ENCODE measurements at places on chromosomes 4 and X.

GRCh38 chrX:17769701-17770269 lies 32.5 kb downstream of the SCML1 start:
- no peak for DNase-seq

GRCh38 chr4:106583567-106583966 lies 215.0 kb upstream of the GIMD1 start:
- DNase-seq: no peak

DNA sequence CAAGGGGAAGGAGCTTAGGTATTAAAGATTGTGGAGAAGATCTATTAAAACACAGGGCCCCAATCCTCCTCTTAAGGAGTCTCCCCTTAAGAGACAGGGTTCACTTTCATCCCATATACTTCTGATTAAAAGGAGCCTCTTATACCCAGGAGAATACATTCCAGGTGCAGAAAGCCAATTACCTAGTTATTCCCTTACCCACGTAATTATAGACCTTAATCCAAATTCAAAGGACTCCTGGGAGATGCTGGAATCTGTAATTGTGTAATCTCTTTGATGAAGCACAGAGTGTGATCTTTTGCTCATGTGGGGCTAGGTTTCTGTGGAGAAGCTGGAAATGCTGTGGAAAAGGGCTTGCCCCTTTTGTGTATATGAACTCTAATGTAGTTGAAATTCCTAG lies 1.4 kb upstream of the SEC24B start:
- DNase-seq: no peak

DNA sequence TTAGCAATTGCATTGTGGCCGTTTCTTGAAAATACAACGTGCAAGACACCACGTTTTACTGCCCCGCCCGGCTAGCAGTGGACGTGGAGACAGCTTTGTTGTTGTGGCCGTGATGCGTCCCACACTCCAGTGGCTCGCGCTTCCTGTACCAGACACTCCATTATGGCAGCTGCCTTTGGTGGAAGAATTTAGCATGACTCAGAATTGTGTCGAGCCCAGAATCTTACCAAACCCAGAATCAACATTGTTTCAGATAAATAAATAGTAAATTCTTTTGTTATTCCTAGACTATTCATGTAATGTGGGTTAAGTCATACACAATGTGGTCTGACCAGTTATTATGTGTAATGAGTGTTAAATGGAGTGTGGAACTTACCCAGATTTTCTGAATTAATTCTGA lies 25.3 kb upstream of the S100P start:
- no peak for DNase-seq

GRCh38 chr4:186304866-186305505 lies 39.0 kb downstream of the F11 start:
- DNase-seq: no peak

GRCh38 chr4:6421397-6421796 lies 51.0 kb downstream of the PPP2R2C start:
- DNase-seq: no peak

DNA sequence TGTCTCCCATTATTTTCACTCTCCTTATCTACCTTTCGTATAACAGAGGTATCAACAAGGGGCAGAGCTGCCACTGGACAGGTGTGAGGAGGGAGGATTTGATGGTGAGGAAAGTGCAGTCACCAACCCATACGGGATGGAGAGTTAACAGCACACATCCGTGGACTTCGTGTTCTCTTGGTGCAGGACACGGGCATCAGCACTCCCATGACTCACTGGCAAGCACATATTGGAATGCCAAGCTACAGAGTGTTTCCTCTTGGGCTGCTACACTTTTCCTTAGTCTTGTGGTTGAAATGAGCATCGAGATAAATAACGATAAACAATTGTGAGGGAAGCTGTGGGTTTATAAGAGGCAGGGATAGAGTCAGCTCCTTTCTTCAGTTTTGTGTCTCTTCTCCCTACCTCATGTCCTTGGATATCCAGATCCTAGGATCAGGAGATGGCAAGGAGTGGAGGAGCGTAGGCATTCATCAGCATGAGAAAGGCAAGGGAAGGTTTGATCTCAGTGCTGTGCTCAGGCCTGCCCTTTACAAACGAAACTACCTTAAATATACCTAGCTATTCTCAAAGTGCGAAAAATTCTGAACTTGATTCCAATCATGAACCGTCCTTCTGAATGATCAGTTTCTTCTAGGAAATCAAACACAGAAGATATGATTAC lies 96.3 kb downstream of the ZNF827 start:
- no peak for DNase-seq

DNA sequence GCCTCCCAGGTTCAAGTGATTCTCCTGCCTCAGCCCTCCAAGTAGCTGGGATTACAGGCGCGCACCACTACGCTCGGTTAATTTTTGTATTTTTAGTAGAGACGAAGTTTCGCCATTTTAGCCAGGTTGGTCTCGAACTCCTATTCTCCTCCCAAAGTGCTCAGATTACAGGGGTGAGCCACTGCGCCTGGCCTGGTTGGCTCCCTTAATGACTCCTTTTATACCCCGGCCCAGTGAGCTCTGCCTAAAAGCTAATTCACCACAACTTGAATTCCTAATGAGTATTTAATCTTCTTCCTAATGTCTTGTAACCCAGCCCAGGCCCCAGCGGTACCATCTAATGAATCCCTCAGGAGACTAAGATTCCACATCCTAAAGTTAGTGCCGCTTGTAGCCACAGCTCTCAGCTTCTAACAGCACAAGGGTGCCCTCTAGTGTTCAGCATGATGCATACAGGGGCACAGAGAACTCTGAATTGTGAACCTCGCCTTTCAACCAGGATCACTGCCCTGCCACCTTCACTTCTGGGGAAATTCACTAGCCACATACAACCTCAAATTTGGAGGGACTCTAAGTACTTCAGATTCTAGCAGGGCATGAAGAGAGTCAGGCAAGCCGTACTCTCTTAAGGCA lies 89.5 kb downstream of the OR13H1 start:
- DNase-seq: peak; percentile 4

DNA sequence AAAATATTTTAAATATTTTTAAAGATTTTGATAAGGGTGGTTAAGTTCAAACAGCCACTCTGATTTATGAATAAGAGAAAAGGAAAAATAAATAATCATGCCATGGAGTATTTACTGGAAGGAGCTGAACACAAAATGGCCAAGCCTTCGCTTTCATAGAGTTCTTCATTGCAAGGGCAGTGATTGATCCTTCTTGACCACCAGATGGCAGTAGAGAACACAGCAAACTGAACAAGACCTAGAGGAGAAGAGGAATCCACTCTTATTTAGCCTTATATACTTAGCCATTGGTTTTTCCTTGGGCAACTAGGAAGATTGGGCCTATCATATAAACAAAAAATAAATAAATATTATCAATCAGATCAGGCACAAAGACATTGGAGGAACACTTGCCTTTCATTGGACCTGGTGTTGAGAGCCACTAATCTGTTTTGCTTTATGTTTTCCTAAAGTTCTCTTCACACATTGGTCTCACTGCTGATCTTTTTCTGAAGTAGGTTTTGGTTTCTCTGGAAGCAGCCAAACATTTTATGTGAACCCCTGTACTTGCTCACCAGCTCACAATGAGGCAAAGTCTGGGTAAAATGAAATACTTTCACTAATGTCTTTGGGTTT lies 58.1 kb upstream of the PARM1 start:
- no peak for DNase-seq

DNA sequence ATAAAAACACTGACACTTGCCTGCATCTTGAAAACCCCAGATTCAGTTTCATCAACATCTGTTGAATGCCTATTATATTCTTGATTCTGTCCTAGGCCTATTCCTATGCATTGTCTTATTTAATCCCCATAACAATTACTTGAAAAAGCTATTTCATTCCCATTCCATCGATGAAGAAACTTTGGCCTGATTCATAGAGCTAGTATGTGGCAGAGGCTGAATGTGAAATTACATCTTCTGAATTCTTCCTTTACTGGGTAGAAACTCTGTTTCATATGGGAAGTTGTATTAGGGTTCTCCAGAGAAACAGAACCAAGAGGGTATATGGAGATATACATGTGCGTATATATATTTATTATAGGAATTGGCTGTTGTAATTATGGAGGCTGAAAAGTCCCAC lies 35.0 kb upstream of the SLC4A4 start:
- DNase-seq: no peak

- DNase-seq: no peak
Measured at GRCh38 chr4:100188829-100189228, 1.4 kb downstream of the DDIT4L start.

DNA sequence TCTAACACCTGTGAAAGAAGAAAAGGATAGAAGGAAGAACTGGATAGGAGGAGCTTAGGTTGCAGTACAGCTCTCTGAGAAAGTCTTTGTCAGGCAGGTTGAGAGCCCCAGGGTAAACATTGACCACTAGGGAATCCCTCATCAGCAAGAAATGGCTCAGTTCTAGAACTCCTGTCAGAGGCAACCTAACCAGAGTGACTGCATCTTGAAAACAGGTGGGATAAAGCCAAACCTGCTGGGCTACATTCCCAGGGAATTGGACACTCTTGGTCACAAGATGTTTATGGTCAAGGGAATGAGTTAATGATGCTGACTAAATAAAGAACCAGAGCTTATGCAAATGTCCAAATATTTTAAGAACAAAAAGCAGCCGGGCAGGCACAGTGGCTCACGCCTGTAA lies 108.3 kb upstream of the MED14 start:
- no peak for DNase-seq

- no peak for DNase-seq
Measured at GRCh38 chr4:81030981-81031791, 678 bp downstream of the BMP3 start.

DNA sequence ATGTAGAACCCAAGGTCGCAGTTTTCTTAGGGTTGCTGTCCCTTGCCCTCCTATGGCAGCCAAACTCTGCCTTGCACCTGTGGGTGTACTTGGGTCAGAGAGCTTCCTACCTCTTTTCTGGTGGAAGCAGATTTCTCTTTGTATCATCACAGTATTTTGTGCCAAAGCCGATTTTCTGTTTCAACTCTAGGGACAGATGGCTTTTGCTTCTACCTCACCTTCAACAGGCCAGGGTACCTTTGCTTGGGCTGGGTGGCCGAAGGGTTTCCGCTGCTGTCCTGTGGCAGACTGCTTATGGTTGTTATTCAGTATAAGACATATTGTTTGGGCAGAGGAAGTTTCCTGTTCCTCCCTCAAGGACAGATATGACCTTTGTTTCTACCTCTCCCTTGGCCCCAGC lies 22.4 kb downstream of the NEIL3 start:
- DNase-seq: no peak

GRCh38 chr4:146945556-146946374 lies at the start of gene TTC29:
Gene TTC29, minus strand, starts transcription at chr4:146945864. Its CDS starts 5,969 bp downstream, at chr4:146939895.
- DNase-seq: peak; percentile 15

DNA sequence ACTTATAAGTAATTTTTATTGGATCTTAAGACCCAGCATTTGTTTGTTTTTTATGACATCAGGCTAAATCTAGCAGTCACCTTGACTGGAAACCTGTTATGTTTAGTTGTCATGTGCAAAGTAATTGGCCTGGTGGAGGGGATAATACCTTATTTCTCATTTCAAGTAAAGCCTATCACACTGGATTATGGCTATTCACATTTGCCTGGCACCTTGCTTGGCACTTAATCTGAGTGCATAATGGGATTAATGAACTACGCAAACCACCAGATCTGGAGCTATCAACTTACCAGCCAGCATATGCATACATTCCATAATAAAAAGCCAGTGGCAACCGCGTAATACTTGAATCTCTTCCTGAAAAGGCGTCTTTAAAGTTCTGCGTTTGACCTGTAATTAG lies 23.2 kb downstream of the SLC7A11 start:
- no peak for DNase-seq

- no peak for DNase-seq
Measured at GRCh38 chrX:120522820-120523219, 37.9 kb downstream of the CUL4B start.

GRCh38 chr4:155578726-155579370 lies 87.8 kb upstream of the GUCY1A1 start:
- DNase-seq: no peak

DNA sequence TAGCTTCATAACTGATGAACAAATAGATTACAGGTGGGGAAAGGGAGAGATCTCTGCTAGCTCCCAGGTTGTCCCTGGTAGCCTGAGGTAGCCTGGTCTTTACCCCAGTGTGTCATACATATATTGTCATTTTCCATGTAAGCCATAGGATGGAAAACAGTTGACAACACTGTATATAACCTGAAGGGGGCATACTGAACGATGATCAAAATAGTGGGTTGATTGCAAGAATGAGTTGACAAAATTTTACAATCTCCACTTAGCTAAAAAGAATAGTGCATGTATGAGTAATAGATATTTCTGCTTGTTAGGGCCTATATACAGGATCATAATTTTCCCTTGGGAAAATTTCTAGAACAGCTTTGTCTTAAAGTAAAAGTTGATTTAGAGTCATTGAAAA lies 304.1 kb upstream of the HAND2 start:
- no peak for DNase-seq

- DNase-seq: no peak
Measured at GRCh38 chr4:81030061-81030980, at the start of gene BMP3. Gene BMP3, plus strand, starts transcription at chr4:81030708. Its CDS starts 577 bp downstream, at chr4:81031285.

DNA sequence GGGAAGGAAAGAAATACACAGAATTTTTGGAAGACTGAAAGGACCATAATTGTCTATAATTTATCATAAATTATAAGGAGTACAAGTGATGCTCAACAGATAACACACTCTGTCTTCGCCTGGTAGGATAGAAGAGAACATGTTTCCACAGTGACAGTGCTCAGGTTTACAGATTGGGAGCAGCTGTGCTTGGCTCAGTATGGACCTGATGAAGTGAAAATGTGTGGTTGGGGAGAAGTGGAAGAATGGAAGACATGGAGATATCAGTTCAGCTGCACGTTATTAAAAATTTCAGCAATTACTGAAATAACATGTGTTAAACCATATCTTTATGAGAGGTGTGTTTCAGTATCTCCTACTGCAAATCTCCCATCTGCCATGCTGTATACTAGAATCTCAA lies 90.6 kb downstream of the TLL1 start:
- DNase-seq: no peak

DNA sequence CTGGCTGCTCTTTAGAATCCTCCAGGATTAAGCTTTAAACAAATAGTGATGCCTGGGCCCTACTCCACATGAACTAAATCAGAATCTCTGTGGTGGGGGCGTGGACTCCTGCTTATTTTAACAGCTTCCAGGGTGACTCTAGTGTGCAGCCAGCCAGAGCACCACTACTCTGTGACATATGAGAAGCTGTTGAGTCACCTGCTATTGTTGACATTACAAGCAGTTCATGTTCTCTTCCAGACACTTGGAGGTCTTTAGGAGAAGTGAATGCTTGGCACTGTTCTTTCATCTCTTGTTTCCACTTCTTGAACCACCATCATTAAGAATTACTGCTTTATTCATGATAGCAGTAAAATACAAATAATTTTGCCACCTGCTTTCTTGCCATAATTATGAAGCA lies 426 bp upstream of the C4orf51 start:
- DNase-seq: no peak

DNA sequence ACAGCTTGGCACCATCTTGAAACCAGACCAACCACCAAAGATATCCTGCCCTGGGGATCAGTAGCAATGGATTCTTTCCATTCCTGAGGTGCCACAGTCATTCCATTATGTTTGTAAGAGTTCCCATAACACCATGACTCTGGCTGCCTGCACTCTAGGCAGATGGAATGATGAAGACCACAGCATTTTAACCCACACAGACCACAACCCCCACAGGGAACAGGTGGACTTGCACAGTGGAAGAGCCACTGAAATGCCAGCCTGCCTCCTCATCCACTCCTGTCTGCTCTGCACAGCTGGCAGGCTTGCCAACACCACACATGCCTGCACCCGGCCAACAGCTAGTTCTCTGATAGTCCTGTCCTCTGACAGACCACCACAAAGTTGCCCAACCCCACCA lies 2362.2 kb upstream of the AGA start:
- no peak for DNase-seq

GRCh38 chrX:116142976-116143375 lies 27.6 kb upstream of the AGTR2 start:
- no peak for DNase-seq
